ENCODE measurements at places on chromosomes 13 and 19.
A peak's percentile ranks its signal among the peaks of the same experiment; 100 is the strongest.

DNA sequence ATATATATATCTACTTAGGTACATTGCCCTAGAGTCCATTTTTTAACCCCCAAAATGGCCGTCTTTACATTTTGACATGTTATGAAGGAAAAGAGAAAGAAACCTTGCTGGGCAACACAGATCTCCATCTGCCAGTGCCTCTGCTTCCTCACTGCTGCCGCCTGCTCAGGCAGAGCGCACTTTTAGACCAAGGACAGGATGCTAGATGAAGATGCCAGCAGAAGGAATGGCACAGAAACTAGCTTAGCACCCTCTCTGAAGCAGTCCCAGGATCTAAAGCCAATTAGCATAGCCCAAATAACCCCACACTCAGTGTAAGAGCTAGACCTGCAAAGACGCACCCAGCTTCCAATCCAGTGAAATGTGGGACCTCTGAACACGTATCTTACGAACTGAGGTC is 111.9 kb downstream of the RXFP2 start:
- DNase-seq, result no peak

- DNase-seq, result no peak
These were observed 3.1 kb downstream of the KISS1R start for GRCh38 chr19:920051-920864.

DNA sequence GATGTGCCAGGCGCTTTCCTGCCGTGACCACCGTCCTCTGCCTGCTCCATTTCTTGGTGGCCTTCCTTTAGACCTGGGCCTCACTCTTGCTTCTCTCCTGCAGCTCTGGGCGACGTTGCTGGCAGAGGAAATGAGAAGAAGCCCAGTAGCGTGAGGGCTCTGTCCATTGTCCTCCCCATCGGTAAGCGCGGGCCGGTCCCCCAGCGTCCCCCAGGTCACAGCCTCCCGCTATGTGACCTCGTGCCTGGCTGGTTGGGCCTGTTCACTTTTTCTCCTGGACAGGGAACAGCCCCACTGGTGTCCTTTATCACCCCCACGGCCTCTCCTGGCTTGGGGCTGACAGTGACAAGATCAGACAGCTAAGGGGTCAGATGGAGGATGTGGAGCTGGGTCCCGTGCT is 27.7 kb downstream of the SPC24 start:
- no peak for DNase-seq

DNA sequence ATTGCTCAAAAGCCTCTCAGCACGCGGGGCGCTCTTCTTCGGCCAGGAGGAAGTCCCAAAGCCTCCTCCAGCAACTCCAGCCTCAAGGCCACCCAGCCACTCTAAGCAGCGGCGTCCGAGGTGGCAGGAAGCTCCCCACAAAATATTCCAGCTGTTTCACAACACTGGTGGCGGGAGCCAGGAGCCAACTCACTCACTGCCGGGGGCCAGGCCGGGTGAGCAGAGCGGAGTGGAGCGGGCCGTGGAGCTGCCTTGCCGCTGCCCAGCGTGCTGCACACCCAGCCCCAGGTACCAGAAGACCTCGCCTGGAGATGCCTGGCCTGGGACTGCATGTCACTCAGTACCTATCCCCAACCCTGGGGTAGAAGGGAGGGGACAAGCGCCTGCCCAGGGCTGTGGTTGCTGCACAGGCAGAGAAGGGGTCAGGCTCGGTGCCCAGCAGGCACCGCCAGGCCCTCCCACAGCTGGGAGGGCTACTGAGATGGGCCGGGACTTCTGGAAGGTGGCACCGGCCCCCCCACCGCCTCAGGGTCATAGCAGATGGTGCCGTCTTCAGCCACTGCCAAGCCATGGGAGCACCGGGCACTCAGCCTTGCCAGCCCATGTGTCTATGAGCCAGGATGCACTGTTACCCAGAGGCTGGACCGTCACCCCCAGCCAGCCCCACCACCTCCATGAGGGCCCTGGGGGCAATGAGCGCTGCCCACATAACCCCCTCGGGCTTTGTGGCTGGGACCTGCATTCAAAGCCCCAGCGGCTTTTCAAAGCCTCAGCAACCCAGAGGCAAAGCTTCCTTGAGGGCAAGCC is 59.2 kb downstream of the MLLT1 start:
- peak; percentile 58 for DNase-seq

DNA sequence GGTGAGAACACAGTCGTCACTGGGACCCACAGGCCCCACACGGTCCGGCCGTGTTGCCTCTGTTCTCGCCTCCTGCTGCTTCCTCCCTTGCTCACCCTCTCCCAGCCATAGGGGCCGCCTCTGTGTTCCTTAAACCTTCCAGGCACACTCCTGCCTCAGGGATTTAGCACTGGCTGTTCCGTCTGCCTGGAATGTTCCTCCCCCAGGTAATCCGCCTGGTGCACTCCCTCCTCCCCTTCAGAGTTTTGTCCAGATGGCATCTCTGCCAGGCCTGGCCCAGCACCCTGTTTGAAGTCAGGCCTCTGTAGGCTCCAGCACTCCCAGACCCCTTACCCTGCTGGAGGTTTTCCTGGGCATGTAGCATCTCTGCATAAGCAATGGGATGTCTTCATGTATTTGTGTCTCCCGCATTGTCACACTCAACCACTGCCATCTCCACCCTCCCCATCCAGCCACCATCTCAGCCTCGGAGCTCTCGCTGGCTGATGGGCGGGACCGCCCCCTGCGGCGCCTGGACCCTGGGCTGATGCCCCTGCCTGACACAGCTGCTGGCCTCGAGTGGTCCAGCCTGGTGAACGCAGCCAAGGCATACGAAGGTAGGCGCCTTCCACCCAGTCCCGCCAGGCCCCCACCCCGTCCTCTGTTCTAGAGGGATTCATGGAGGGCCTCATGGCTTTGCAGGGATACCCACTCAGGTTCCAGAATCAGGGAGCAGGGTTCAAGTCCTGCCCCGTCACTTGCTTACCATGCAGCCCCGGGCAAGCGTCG is 25.9 kb downstream of the DPF1 start:
- no peak for DNase-seq

DNA sequence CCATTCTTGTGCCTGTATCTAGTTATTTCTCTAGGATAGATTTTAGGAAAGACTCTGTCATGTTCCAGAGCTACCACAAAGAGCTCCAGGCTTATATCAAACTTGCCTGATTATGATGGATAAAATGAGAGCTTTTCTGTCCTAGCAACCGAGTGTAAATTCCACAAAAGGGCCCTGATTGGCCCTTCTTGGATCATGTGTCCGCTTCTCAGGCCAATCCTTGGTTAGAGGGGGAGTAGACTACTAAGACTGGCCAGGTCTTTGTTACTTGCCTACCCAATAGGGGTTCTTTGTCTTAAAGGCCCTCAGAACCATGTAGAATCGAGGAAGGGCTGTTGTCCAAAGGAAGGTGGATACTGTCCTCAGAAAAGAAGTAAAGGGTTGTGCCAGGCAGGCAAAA is 2.4 kb downstream of the DHX34 start:
- no peak for DNase-seq

GRCh38 chr19:30084390-30084819 is 142.4 kb downstream of the URI1 start:
- no peak for DNase-seq

GRCh38 chr13:33727297-33728083 is 90.5 kb upstream of the RFC3 start:
- no peak for DNase-seq

- DNase-seq, result peak; percentile 89
These were observed 35.8 kb upstream of the MEDAG start for GRCh38 chr13:30870049-30870884.

DNA sequence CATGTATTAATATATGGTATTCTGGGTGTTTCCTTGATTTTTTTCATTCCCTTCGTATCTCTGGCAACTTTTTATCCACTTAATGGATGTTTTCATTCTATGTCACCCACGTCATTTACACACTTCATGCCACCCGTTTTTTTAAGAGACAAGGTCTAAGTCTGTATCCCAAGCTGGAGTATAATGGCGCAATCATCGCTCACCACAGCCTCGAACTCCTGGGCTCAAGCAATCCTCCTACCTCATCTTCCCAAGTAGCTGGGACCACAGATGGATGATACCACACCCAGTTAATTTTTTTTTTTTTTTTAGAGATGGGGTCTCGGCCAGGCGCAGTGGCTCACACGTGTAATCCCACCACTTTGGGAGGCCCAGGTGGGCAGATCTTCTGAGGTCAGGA is 3.4 kb upstream of the VASP start:
- no peak for DNase-seq

DNA sequence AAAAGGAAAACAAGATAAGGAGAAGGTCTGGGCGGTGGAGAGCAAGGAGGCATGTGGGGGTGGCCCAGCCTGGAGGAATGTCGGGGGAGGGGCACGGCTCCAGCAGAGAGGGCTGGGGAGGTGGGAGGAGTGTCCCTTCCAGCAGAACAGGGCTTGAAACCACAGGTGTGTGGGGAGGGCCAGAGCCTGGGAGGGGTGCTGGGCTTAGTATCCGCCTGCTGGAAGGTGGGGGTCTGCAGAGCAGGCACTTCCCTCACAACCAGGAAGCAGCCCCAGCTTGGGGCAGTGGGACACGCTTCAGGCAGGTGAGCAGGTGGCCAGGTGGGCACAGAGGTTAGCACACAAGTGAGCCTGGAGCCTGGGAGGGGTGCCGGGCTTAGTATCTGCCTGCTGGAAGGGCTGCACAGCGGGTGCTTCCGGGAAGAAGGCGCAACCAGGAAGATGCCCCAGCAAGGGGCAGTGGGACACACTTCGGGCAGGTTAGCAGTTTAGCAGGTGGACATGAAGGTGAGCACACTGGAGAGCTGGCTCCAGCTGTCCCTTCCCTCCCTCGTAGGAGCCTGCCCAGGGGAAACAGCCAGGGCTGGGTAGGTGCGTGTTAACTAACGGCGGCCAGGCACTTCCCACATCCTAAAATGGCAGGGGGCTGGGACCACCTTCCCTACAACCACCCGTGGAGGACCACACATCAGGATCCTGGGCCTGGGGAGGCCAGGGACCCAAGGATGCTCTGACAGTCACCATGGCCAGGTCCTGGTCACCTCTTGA is 3.0 kb downstream of the GAS6 start:
- DNase-seq, result peak; percentile 85

GRCh38 chr13:59747529-59747928 is 416.2 kb downstream of the DIAPH3 start:
- DNase-seq, result no peak

DNA sequence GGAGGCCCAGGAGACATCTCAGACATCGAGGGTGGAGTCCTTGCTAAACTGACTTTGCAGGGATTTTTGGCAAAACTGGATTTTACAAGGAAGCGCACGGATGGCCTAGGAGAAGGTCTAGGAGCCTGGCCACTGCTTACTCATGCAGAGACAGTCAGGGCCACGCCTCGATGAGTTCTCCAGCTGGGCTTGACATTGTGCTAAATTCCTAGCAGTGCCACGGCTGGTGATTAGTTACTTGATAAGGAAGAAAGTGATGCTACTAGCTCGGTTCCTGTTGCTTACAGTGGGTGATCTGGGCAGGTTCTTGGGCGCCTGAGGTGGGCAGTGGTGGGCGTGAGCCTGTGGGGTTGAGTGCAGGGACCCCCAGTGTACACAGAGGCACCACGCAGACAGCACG is 143.4 kb downstream of the SOX1 start:
- peak; percentile 72 for DNase-seq

- DNase-seq, result no peak
These were observed 80.4 kb downstream of the INSR start for GRCh38 chr19:7213628-7214323.

GRCh38 chr19:49690656-49691242 is at the start of gene CPT1C:
Gene CPT1C, plus strand, starts transcription at chr19:49691116. Its CDS starts 1,137 bp downstream, at chr19:49692253.
- DNase-seq, result peak; percentile 73

DNA sequence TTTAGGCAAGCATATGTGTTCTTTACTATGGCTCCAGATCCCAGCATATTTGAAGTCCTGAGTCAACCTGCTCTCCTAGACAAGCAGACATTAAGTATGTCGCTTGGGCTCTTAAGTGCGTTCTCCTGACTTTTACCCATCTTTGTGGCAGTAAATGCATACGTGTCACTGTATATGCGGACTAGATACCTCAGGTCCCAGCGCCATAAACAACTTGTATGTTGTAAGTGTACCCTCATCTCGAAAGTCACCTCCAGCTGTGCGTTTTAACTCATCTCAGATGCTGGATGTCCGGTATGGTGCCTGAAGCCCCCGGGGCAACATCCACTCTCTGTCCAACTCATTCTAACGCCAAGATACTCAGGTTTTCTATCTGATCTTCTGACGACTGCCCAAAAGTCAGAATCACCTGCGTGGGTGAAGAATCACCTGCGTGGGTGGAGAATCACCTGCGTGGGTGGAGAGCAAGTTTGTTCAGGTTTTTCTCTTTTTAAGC is 1.7 kb downstream of the PTOV1 start:
- DNase-seq, result peak; percentile 57

DNA sequence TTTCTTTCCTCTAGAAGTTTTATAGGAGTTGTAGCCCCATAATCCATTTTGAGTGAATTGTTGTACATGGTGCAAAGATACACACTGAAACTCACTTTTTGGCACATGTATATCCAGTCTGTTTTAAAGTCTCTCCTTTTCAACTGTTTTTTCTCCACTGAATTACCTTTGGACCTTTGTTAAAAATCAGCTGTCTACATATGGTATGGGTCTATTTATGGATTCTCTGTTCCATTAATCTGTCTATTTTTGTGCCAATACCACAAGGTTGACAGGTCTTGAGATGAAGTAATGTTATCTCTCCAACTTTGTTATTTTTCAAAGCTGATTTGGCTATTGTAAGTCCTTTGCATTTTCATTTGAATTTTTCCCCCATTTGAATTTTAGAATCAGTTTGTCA is 4.7 kb downstream of the HNRNPA1L2 start:
- DNase-seq, result no peak

DNA sequence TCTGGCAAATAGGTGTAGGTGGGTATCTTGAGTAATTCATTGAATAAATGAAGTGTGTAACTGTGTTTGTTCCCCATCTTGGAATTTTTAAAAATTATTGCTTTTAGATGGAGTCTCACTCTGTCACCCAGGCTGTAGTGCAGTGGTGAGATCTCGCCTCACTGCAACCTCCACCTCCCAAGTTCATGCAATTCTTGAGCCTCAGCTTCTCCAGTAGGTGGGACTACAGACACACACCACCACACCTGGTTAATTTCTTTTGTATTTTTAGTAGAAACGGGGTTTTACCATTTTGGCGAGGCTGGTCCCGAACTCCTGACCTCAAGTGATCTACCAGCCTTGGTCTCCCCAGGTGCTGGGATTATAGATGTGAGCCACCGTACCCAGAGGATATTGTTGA is 7.9 kb upstream of the CYP2A6 start:
- DNase-seq, result no peak

DNA sequence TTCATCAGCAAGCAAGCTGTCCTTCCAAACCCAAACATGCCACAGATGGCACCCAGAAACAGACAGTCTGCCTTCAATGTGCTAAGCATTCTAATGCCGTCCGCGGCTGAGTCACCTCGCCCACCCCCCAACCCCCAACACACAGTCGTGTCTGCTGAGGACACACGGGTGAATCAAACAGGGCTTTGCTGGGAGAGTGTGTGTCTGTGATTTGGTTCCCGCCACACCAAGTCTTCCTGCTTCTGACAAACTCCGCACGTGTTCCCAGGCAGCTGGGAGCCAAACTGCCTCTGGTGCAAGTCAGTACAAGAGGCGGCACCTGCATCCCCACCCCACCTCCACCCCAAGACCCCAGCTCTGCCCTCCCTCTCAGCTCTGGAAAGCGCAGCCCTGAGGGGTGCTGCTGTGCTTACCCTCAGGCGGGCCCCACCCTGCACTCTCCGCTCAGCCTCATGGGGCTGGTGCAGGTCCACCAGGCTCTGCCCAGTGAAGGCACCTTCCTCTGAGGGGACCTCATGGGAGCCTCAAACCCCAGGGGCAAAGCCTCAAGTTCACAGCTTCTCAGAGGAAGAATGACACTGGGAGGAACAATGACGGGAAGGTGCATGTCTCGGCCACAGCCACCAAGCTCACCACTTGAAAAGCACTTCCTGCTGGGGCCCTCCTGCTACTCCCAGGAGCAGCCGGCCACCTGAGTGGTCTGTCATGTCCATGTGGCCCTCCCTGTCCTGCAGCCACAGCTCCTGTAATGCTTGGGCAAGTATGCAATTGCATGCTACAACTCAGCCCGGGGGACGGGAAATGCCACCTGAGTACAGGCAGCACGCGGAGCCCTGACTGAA is 15.0 kb upstream of the SLC35E1 start:
- DNase-seq, result no peak
